ENCODE measurements at places on chromosomes 4 and X.

- DNase-seq: no peak
These were observed 3.5 kb downstream of the CXorf58 start for GRCh38 chrX:23911126-23911835.

DNA sequence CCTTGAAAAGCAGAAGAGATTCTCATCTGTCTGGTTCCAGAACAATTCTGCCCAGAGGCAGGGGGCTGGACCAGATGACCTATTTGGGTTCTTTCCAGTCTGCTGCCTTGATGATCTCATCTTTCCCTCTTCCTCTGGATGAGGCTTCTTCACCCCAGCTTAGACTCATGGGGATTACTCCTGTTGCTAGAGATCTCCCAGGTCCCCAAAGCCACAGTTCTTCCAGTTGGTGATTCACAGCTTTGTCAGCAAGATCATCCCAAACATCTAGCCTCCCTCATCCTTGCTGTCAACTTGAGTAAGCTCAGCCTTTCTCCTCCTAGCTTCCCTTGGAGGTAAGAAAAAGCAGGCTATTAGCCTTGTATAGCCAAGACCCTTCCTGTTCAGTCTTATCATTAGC, 64.2 kb upstream of the PJA1 start:
- DNase-seq: no peak

- no peak for DNase-seq
These were observed 121.4 kb downstream of the NHS start for GRCh38 chrX:17496407-17496806.

DNA sequence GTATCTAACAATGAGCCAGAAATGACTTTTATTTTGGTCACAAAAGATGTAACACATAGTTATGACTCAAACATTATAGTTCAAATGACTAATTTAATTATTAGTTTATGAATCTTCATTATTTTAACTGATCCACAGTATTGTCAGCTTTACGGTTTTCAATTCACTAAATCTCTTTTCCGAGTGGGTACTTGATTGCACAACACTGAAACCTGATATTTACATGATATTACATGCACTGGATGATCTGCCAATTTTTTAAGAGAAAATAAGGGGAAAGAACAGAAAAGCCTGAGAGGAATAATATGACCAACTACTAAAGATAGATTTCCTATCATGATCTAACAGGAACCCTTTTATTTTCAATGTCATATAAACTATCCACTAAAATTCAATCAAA, 1446.0 kb downstream of the FSTL5 start:
- DNase-seq: no peak

GRCh38 chr4:112897543-112897942, 151.9 kb upstream of the ANK2 start:
- DNase-seq: no peak

DNA sequence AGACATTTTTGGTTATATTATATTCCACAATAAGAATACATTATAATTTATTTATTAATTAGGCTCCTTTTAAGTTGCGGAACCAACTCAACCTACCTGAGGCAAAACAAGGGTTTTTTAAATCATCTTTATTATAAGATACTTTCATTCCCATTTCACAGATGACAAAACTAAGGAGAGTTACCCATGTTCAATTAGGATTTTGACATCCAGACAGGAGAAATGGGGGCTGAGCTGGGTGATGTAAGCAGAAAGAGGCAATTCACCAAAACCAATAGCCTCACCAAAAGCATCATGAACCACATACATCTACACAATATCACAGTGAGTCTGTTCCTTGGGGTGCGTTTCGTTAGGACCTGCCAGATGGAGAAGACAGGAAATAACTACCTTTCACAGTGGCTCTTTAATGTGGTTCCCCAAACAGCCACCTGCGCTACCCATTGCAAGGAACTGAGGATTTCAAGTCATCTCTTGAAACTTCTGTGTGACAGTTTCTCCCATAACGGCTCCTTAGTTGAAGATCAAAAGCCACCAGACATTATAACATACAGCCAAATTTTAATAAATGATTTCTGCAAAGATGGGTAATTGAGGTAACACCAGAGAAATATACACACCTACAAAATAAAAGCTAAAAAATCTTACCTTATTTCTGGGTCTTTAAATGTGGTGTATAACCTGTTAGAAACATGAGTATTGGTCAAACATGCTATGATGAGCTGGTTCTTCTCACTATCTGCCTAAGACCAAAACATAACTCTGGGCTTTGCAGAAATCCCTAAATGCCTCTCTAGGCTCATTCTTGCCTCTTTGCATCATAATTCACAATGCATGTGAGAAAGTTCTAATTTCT, 190.6 kb upstream of the LEF1 start:
- DNase-seq: no peak

- DNase-seq: no peak
These were observed 85.4 kb upstream of the PACRGL start for GRCh38 chr4:20614816-20615215.

GRCh38 chr4:27398631-27399310, 538.1 kb downstream of the STIM2 start:
- DNase-seq: no peak

- DNase-seq: no peak
These were observed 10.0 kb upstream of the PLK4 start for GRCh38 chr4:127870688-127871087.
